ENCODE measurements at places on chromosomes 6 and 20.
A peak's percentile ranks its signal among the peaks of the same experiment; 100 is the strongest.

DNA sequence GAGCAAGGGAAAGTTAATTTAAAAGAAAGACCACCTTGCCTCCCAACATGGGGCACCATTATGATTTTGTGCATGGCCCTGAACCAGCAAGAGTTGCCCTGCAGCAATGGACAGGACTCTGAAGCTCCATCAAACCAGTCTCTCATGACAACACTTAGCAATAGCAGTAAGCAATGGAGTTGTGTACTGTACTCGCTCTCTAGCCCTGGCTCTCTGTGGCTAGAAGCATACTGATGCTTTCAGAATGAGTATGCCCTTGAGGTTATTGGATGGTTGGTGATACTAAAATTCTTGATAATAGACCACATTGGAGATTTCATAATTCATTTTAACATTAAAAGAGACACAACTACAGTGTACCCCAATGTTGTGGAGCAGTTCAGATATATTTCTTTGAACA lies 23.2 kb upstream of the LMBRD1 start:
- DNase-seq: no peak

- peak; percentile 1 for DNase-seq
These were observed 3.0 kb downstream of the FLRT3 start for GRCh38 chr20:14334306-14334930.

DNA sequence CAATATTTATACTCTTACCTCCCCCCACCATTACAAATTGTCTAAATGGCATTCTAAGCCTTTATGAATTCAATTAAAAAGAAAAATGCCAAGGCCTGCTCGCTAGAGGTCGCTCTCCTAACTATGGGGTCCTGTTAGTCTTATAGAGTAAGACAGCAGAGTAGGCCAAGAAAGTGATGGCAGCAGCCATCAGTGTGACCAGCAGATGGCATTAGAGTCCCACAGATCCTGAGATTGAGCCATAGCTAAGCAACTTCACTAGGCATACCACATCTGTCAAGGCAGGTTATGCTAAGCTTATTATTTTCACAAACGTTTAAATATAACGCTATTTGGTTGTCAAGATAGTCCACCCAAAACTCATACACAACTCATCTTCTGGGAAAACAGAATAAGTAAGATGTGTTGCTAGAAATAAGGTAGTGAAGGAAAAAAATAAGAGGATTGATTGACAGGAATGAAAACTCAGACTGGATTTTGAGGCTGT lies 57.6 kb upstream of the SCAF8 start:
- DNase-seq: peak; percentile 97

DNA sequence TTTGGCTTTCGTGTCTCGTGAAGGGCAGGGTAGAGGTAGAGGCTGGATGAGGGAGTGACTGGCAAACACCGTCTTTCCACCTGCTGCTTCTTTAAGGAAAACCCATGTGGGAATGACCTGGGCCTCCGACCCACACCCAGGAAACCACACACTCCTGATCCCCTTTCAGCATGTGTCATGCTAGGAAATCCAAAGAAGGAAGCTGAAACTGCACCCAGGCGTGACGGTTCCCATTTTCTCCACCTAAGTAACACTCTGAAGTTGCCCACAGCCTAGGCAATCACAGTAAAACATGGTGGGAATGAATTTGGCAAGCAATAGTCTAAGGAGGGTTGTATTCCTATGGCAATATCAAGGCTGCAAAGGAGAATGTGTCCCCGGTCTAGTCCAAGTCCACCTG lies 538.4 kb upstream of the NOX3 start:
- DNase-seq: no peak

DNA sequence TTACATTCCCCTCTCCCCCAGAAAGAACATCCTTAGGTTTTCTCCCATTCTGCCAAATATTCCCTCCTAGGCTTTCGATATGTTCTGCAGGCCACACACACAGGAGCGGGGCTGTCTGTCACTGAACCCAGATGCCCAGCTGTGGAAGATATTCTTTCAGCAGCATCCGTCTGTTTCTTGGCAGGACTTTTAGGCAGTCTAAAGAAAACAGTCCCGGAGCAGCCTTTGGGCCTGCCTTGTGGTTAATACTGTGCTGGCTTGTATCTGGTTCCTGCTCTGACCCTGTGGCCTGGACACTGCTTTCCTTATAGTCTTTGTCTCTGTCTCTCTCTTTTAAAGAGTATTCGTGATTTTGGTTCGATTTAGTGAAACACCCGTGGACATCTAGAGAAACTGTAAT lies 94.6 kb upstream of the SUPT3H start:
- DNase-seq: no peak

GRCh38 chr6:37339741-37340638 lies 13.8 kb upstream of the RNF8 start:
- DNase-seq: no peak

- peak; percentile 79 for DNase-seq
These were observed at the start of gene PROCR for GRCh38 chr20:35171753-35172433. TSS of gene PROCR (plus strand) at chr20:35172072. CDS start at chr20:35172155, 83 bp downstream.

DNA sequence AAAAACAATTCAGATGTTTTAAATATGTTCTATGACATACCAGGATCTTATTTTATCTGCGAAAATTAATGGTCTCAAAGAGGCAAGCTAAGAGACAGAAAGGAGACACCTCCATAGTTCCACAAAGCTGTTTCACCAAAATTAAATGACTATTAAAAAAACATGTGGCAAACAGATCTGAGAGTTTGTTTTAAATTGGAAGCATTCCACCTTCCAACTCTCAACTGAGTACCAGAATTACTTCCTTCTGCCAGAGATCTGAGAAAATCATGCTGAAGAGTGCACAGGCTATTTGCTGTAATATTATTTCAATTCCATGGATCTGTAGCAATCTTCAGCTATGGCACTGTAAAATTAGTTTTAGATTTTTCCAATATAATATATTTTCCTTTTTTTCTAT lies 669.5 kb upstream of the MARCKS start:
- DNase-seq: no peak

DNA sequence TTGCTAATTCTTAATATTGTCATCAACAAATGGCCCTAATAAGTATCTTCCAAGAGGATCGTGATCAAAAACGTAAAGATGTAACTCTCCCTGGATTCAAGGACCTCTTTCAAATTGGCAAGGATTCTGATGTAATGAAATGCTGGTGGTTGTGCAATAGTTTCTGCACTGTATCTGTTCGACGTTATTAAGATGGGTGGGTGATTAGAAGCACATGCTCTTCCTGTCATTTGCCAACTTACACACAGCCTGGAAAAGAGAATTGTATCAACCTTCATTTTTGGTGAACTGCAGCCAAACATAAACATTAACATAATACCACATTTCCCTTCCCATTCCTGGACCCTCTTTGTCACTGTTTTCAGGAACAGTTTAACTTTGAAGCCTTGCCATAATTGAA lies 9.8 kb downstream of the FOXQ1 start:
- peak; percentile 34 for DNase-seq

GRCh38 chr6:112180095-112180820 lies 74.1 kb downstream of the LAMA4 start:
- DNase-seq: peak; percentile 94
